Stimulated activated CD4-positive, alpha-beta T cell treated with anti-CD3 and anti-CD28 coated beads, Interleukin-4, amount 100 ng/mL, for 24 hours (primary cell): ENCODE measurements at places on chromosomes 7 and 10.

DNA sequence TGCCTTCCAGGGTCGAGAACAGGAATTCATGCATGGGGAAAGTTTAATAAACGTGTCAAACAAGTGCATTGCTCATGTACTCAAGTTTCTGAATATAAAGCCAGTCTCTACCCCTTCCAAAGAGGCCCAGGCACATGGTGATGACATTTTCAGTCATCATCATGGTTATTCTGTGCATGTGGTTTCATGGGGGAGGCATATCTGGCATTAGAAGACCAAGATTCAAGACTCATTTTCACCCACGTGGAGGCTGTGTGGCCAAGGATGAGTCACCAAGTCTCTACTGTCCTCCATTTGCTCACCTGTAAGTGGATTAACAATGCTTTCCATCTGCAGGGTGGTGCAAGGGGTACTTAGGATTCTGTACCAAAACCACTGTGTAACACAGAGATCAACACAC lies 34.0 kb upstream of the CNPY1 start:
- peak; percentile 38 for DNase-seq

DNA sequence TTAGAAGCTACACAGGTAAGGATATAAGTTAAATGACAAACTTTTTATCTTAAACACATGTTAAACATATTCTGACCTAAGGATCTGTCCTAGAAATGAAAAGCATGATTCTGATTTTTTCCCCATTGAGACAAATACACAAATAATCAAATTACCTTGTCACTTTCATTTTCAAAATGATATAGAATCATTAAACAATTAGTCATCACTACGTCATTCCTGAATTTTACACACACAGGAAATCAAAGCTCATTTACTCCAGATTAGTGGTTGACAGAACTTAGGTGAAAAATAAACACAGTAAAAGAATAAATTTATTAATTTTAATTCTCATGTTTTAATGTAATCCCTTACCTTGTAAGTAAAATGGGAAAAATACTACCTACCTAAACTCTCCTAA lies 89.0 kb downstream of the AASS start:
- DNase-seq: no peak

- no peak for DNase-seq
Measured at GRCh38 chr7:134532180-134532953, 5.0 kb downstream of the AKR1B10 start.

DNA sequence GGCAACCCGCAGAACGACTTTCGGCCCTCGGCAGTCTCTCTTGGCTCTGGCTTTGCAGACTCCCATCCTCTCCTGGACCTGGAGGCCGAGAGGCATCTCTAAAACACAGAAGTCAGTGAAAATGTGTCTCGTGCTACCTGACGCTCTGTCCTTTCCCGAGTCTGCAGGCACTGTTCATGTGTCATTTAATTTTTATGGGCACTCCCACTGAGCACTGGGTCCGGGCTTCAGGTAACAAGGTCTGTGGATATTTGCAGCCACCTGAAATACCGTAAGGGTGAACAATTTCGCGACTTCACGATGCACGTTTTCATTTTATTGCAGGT lies 96.8 kb downstream of the GLRX3 start:
- DNase-seq: no peak

DNA sequence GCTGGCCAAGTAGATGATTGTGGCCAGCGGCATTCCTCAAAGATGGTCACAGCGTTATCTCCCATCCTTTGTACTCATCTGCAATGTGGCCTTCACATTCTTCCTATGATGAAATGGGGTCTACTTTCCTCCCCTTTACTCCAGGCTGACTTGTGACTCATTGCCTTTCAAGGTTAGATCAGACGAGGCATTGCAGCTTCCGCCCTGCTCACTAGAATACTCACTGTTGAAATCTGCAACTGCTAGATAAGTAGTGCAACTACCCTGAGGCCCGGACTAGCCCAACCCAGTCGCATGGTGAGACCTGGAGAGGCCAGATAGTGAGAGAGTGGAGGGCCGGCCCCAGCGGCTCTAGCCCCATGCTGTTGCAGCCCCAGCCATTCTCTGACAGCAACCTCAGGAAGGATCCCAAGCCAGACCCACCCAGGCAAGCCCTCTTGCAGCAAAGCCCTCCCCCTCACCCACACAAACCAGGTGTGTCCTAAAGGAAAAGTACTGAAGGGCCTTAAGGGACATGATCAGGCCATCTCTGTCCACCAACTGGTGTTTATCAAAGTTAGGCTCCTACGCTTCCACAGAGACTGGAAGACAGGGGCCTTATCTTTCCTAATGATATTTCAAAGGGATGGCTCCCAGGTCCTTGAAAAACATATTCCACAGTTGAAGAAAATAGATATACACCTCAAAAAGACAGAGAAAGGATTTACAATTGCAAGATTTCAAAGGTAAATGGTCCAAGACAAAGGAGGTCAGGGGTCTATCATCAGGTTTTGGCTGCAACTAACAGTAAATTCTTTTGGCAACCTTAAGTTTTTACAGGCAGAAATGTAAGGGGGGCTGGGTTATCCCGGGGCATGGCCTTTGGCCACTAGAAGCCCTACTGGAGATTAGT lies 107.2 kb upstream of the TRIM24 start:
- DNase-seq: no peak

DNA sequence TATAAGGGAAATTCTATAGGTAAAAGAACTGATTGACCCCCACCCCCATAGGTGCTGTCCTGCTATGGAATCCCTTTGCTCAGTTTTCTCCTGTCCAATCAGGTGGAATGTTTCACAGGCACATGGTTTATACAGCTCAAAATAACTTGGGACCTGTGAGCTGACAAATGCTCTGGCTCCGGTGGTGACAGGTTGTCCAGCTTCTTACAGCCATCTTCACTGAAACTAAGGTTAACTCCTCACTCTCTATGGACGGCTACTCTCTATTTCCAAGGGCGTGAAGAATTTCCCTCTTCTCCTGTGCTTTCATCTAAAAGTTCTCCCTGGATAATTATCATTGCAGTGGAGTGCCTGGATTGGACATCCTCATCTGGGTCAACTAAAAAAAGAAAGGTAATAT lies at the start of gene MYPN:
Gene MYPN (plus strand): TSS at position 158 of the 400 bp plus-strand sequence. CDS start 11,951 bp downstream, outside the sequence.
- DNase-seq: no peak

DNA sequence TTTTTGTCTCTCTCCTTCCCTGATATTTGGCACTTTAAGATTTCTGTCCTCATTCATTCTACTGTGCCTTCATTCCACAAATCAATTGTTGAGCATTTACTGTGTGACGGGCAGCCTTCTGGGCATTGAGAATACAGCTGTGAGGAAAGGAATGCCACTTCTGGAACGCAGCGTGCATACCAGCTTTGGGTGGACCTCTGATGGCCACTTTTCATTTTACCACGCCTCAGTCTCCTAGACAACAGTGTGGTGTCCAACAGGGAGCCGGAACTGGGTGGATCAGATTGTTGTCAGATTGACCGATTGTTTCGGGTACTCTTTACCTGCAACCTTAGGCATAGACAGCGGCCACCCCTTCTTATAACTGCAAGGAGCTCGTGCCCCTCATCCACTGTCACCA lies 222.7 kb upstream of the DPP6 start:
- no peak for DNase-seq

- DNase-seq: no peak
Measured at GRCh38 chr10:121600611-121601010, 2.4 kb upstream of the FGFR2 start.

DNA sequence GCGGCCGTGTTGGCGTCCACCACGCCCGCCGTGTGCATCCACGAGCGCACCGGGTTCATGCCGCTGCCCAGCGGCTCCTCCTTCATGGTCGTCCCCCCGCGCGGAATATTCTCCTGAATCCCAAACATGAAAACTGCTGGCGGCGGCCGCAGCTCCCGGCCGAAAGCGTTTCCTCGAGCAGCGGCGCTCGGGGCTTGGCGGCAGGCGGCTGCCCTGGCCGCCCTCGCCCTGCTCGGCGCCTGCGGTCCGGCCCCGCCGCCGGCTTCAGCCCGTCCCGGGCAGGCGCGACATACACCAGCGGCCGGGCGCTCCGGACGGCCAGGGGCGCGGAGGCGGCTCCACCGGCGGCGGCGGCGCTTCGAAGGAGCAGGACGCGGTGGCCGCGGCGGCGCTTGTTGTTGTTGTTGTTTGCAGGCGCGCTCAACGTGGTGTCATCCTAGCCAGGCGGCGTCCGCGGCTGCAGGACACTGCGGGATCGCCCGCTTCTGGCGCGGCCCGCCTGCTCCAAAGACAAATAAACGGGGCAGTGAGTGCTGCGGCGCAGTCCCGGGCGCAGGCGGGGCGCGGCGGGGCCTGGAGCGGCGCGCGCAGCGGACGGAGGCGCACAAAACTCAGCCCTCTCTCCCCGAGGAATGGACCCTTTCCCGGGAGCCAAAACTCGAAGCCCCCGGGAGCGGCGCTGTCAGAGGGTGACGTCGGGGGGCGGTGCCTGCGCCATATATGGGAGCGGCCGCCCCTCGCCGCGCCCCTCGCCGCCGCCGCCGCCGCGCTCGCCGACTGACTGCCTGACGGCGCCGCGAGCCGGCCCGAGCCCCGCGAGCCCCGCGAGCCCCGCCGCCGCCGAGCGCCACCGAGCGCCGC lies at the start of gene EBF3:
Gene EBF3 (minus strand): TSS at position 634 of the 861 bp plus-strand sequence. CDS start 506 bp downstream, at position 128.
- peak; percentile 21 for DNase-seq

DNA sequence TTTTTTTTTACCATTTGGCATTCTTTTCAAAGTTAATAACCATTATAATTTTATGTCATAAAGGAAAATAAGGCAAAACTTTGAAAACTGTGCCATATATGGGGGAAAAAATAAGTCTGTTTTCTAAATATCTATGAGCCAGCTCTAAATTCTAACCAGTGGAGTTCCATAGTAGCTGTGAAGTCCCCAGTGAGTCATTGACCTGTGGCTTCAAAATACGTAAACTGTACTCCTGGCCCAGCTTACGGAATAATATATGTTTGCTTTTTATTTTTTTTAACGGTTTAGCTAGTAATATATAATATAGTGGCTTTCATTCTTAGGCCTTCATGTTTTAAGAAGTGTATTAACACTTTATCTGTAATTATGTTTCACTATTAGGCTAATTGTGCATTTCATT lies 20.5 kb downstream of the ZRANB1 start:
- DNase-seq: no peak

DNA sequence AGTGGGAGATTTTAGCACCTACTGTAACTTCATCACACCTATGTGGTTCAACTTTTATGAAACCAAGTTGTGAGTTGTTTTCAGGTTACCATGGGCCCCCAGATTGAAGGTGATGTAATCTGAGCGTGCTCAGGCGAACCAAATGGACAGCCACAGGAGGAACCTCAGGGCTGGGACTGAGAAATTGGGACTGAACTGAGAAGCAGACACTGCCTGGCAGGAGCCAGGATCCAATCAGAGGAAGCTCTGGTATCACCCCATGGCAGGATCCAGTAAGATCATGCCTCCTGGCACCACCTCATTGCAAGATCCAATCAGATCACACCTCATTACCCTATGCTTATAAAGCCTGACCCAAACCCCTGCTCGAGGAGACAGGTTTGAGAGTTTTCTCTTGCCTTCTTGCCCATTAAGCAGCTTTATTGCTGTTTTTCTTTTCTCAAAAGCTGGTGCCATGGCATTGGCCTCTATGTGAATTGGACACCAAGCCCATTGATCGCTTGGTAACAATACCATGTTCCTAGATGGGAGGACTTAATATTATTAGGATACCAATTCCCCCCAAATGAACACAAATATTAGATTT lies 43.2 kb upstream of the GDF10 start:
- peak; percentile 19 for DNase-seq

- no peak for DNase-seq
Measured at GRCh38 chr10:129896860-129897200, 67.2 kb downstream of the EBF3 start.

DNA sequence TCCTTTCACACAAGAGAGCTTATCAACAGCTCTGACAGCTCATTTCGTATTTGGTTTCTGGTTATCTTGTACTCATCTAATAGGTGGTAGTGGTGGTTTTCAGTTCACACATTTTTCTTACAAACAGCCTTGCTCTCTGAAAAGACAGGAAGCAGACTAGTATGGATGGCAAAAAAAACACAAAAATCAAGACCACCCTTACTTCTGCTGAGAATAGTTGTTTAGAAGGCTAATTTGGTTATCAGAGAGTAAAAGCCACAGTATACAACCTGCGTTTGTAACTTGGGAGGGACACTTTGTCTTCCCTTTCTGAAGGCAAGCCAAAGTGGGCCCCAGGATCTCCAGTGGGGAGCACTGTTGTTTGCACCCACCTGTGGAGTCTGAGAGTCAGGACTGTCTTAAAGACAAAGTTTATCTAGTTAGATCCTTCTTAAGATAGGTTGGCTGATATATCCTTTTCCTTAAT lies 68.0 kb downstream of the PIP4K2A start:
- DNase-seq: no peak

DNA sequence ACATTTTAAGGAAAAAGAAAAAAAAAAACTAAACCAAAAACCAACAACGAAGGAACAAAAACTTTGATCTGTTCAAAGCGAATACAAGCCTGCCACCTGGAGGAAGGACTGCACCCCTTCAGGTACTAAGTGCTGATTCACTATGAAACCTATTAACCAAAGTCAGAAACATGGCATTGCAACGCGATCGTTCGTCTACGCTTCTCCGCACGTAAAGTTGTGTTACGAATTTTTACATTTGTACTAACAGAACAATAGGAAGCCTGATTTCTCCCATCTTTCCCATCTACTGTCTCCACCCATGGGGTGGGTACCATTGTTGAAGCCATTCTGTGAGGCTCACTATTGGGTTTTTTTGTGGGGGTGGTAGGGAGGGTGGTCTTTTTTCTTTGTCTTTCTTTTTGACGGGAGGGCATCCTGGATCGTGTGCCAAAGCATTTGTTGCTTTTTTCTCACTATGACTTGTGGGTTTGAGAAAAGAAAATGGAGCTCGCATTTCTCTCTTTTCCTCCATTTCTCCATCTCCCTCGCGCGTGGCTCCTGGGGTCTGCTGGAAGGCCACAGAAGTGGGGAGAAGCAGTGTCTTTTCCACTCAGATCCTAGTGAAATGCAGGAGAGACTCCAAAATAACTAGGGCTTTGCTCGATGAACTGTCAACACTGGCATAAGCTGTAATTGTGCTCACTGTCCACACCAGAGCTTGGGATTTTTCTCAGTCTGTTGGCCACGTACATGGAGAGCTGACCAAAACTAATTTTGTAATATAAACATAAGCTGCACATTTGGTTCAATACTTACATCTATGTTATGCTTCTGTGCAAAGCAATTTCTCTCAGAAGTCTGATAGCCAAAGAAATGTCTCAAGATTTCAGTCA lies 100.9 kb upstream of the YAE1 start:
- peak; percentile 39 for DNase-seq

GRCh38 chr10:43407148-43407575 lies 1.8 kb downstream of the HNRNPF start:
- DNase-seq: peak; percentile 60

- peak; percentile 48 for DNase-seq
Measured at GRCh38 chr7:91264046-91264923, at the start of gene FZD1. TSS of gene FZD1 (plus strand) at chr7:91264433. CDS start at chr7:91264881, 448 bp downstream.

- peak; percentile 44 for DNase-seq
Measured at GRCh38 chr10:32957341-32958084, 517 bp downstream of the ITGB1 start.

- no peak for DNase-seq
Measured at GRCh38 chr7:93051660-93052059, 66.1 kb downstream of the SAMD9 start.

- no peak for DNase-seq
Measured at GRCh38 chr7:112726076-112726475, 64.1 kb downstream of the TMEM168 start.

- no peak for DNase-seq
Measured at GRCh38 chr10:119801998-119802538, 70.6 kb downstream of the MCMBP start.

- no peak for DNase-seq
Measured at GRCh38 chr10:93775356-93775755, 17.6 kb downstream of the LGI1 start.
